Activated CD4-positive, alpha-beta T cell treated with anti-CD3 and anti-CD28 coated beads, Interleukin-2, amount 10 ng/mL, durations not matched to agents 7 days and 5 days (primary cell): ENCODE measurements at places on chromosomes 6 and 20.
A peak's percentile ranks its signal among the peaks of the same experiment; 100 is the strongest.

- H3K4me1 ChIP-seq: no peaks in the 10 kb centered on the region
- no peak for DNase-seq
- no peaks in the 10 kb centered on the region for H3K36me3 ChIP-seq
- H3K27ac ChIP-seq: no peak overlapping the region
- H3K27me3 ChIP-seq: peaks cover 4% of the 10 kb centered on the region
- H3K4me3 ChIP-seq: no peak overlapping the region
Measured at GRCh38 chr20:9134346-9134745, 65.5 kb downstream of the PLCB4 start.

DNA sequence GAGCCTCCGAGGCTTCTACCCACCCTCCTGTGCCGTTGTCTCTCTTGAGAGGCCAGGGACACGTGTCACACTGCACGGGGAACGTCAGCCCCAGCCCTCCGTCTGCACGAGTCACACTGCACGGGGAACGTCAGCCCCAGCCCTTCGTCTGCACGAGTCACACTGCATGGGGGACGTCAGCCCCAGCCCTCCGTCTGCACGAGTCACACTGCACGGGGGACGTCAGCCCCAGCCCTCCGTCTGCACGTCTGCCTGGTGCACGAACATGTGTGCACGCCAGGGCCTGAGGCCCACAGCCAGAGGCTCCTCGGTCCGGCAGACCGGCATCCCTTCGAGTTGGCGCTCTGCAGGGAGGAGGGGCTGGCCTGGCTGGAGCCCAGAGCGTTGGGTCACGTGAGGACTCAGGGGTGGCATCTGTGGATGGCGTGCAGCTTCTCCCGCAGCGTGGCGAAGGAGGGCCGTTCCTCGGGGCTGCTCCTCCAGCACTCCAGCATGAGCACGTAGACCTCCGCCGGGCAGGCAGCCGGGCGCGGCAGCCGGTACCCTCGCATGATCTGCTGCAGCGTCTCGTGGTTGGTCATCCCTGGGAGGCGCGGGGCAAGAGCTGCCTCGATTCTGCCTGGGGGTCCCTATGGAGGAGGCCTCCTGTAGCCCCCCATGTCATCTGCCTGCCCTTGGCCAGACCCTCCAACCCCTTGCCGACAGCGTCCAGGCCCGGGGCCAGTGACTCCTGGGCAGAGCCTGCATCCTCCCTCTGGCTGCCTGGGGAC, 3.4 kb upstream of the PTK6 start:
- DNase-seq: no peak
- no peak overlapping the region for H3K4me3 ChIP-seq
- no peaks in the 10 kb centered on the region for H3K27me3 ChIP-seq
- peak overlapping the region; percentile 31 for H3K27ac ChIP-seq
- peaks cover 12% of the 10 kb centered on the region for H3K4me1 ChIP-seq

DNA sequence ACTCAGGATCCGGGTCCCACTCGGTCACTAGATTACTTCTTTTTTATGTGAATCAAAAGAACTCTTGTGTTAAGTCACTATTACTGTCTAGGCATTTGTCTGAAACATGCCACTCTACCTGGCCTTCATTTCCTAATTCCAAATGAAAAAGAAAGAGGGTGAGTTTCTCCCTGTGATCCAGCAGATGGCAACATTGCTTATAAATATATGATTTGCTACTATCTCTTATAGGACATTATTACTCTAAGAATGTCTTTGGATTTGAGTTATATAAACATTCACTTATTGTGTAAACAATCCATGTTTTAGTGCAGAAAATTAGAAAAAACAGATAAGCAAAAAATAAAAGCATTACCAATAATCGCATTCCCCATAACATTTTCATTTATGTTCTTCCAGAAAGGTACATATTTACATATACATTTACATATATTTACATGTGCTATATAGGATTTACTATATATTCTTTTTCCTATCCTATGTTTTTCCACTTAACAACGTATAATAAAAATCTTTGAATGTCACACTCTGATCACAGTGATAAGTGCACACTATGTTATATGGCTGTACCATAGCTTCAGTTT, 66.9 kb downstream of the FAXC start:
- no peak for DNase-seq
- H3K27ac ChIP-seq: no peak overlapping the region

DNA sequence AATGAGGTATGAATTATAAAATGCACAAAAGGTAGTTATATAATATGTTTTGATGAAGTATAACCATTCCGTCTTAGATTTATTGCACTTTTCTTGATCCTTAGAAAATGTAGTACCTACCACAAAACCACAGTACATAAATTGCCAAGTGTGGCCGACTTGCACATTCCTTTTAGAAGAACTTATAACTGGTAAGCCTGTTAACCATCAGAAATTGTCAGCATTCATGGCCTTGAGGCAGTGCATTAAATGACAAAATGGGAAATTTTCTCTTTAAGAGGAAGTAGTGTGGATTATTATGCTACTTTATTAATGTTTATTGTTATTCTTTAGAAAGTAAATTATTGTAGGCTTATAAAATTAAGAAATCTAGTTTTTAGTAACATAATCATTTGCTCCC, 29.6 kb downstream of the TAB2 start:
- no peak overlapping the region for H3K27ac ChIP-seq
- no peaks in the 10 kb centered on the region for H3K27me3 ChIP-seq
- no peak overlapping the region for H3K4me3 ChIP-seq
- H3K36me3 ChIP-seq: peaks cover 48% of the 10 kb centered on the region

GRCh38 chr6:165729307-165729936, 66.4 kb upstream of the PDE10A start:
- H3K4me3 ChIP-seq: no peak overlapping the region
- H3K36me3 ChIP-seq: no peaks in the 10 kb centered on the region
- H3K27ac ChIP-seq: no peak overlapping the region
- H3K27me3 ChIP-seq: no peaks in the 10 kb centered on the region
- DNase-seq: peak; percentile 47

DNA sequence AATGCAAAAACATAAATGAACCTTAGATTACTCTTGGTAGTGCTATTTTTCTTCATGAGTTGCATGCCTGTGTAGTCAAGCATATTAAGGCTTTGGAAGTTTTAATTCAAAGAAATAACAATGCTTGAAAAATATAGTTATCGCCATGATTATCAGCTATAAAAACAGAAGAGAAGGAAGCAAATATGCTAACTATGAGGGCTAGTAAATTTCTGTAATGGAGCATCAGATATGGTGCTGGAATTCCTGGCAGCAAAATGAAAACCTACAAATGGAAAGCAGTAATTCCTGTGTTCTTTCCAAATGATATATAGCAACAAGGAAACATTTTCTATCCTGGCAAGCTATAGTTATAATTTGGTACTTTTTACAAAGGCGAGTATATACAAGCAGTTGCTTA, 29.7 kb downstream of the DOP1A start:
- no peak overlapping the region for H3K27ac ChIP-seq
- H3K4me3 ChIP-seq: no peak overlapping the region
- H3K27me3 ChIP-seq: no peaks in the 10 kb centered on the region
- no peaks in the 10 kb centered on the region for H3K4me1 ChIP-seq

DNA sequence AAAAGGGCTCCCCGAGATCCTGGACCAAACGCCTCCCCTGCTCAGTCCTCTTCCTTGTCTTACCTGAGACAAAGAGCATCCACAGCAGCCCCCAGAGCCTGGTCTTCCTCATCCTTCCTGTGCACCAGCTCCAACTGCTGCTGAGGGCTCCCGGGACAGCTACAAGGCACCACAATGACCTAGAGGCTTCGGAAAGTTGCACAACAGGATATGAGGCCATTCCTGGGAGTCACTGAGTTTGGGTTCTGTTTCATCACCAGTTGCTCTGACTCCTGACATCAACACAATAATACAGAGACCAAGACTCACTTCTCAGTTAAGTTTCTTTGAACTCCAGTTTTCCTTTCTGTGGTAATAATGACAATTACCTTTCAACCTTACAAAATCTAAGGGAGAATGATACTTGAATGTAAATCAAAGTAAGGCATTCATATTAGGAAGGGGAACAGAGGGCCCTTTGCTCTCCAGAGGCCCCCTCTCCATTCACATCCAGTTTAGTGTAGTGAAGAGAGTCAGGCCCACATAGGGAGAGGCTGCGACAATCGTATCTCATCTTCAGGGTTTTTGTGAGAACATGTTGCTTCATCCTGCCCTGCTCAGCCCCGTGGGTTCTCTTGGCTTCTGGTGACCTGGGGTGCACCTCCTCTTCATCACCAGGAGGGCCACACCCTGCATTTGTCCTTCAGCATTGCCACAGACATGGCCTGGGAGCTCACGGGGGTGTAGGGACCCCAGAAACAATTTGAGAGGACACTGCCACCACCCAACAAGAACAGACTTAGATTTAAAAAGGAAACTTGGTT, at the start of gene TREM1:
TSS of gene TREM1 (minus strand) at position 139 of the 803 bp plus-strand sequence. CDS start at position 112, 27 bp downstream.
- no peak within 1 kb of the TSS for H3K4me3 ChIP-seq
- no peak for DNase-seq
- H3K36me3 ChIP-seq: no peaks in the 10 kb centered on the region
- H3K27ac ChIP-seq: no peak within 1 kb of the TSS
- H3K4me1 ChIP-seq: no peaks in the 10 kb centered on the region
- H3K27me3 ChIP-seq: peaks cover 15% of the 10 kb centered on the region

- no peak overlapping the region for H3K27ac ChIP-seq
- no peaks in the 10 kb centered on the region for H3K36me3 ChIP-seq
- H3K27me3 ChIP-seq: no peaks in the 10 kb centered on the region
- H3K4me1 ChIP-seq: peaks cover 5% of the 10 kb centered on the region
- H3K4me3 ChIP-seq: no peak overlapping the region
Measured at GRCh38 chr6:21856456-21856825, 262.9 kb downstream of the SOX4 start.

GRCh38 chr6:112218563-112218962, 35.8 kb downstream of the LAMA4 start:
- DNase-seq: no peak
- H3K27me3 ChIP-seq: peaks cover 43% of the 10 kb centered on the region
- no peaks in the 10 kb centered on the region for H3K36me3 ChIP-seq
- no peaks in the 10 kb centered on the region for H3K4me1 ChIP-seq
- H3K27ac ChIP-seq: no peak overlapping the region

DNA sequence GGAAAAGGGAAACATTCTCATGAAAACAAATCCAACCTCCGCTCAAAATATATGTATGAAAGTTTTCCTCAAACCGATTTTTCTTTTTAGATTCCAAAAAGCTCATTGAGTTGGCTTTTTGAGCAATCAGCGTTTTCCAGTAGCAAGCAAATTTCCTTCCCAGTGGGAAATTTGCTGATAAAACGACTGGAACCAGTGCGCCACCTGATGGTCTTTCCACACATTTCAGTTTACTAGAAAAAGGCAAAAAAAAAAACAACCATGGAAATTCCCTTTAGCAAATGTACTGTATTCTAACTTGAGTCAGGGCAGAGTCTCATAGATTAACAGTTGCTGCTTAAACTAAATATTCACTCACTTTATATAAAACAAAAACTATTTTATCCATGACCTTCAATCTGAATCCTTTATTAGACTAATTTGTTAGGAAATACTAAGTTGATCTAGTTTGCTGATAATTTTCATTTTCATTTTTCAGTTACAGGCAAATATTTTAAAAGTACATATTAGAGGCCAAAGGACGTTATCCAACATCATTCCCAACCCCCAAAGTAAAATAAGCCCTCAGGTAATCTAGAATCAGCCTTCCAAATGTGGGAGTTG, 271.5 kb downstream of the FOXA2 start:
- H3K4me1 ChIP-seq: no peaks in the 10 kb centered on the region
- H3K4me3 ChIP-seq: no peak overlapping the region
- no peaks in the 10 kb centered on the region for H3K36me3 ChIP-seq
- DNase-seq: no peak

DNA sequence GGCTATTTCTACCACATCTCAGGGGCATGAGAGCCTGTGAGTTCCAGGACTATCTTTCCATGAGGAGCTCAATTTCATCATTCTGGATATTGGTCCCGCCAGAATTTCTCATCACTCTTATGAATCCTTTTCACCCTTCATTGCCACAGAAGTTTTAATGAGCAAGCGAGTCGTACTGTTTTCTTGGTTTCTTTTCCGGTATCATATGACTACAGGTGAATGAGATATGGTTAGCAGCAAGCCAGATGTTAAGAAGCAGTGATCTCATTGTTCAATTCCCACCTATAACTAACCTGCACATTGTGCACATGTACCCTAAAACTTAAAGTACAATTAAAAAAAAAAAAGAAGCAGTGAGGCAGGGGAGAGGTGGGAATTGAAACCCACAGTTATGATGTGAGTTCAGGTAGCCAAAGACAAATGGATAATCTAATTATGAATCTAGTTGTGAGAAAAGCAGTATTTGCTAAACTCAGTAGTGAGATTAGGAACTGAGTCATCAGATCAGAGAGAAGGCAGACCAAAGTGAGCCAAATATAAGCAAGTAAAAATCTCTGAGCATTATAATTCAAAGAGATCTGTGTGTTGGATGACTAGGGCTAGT, 78.0 kb upstream of the ELOVL5 start:
- H3K4me1 ChIP-seq: peaks cover 15% of the 10 kb centered on the region
- peaks cover 7% of the 10 kb centered on the region for H3K27me3 ChIP-seq
- no peaks in the 10 kb centered on the region for H3K36me3 ChIP-seq
- H3K27ac ChIP-seq: no peak overlapping the region
- no peak for DNase-seq

DNA sequence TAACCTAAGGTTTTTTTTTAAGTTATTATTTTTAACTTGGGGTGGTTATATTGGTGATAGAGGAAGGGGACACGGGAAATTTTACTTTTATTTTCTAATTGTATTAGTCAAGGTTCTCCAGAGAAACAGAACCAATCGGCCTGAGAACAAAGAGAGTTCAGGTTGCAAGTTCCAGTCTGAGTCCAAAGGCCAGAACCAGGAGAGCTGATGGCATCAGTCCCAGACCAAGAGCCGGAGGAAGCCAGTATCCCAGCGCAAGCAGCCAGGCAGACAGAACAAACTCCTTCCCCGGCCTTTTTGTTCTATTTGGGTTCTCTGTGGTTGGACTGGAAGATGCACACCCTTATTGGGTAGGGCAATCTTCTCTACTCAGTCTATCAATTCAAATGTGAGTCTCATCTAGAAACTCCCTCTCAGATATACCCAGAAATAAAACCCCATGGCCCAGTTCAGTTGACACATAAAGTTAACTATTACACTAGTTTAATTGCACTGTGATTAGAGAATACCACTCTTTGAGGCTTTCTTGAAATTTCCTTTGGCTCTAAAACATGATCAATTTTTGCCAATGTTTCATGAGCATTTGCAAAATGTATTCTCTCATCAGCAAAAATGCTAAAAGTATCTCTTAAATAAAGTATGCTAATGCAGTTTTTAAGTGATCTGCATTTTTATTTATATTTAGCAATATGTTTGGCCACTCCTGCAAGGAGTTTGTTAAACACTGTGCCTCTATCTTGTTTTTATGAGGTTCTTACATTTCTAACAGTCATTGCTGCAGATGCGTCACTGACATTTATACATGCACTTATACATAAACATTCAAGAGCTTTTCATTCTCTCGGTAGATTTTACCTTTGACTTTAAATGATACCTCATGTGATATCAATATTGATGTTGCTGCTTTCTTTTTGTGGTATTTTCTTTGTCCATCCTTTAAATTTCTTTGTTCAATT, 103.2 kb upstream of the SSTR4 start:
- H3K4me1 ChIP-seq: no peaks in the 10 kb centered on the region
- H3K4me3 ChIP-seq: no peak overlapping the region
- DNase-seq: no peak
- H3K36me3 ChIP-seq: no peaks in the 10 kb centered on the region
